ENCODE measurements at places on chromosomes 12 and 14.

DNA sequence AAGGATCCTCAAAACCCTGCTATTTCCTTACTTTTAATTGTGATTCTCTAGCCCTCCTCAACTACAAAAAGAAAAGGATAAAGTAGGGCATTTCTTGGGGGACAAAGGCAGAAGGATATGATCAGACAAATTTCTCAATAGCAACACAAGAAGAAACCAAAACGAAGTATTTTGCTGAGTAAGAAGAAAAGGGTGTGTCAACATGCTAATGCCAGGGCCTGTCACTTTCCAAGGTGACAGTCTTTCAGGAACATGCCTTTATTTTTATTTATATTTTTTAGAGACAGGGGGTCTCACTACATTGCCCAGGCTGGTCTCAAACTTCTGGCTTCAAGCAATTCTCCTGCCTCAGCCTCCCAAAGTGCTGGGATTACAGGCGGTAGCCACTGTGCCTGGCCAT, 39.8 kb downstream of the CBX5 start:
- no peak for DNase-seq

DNA sequence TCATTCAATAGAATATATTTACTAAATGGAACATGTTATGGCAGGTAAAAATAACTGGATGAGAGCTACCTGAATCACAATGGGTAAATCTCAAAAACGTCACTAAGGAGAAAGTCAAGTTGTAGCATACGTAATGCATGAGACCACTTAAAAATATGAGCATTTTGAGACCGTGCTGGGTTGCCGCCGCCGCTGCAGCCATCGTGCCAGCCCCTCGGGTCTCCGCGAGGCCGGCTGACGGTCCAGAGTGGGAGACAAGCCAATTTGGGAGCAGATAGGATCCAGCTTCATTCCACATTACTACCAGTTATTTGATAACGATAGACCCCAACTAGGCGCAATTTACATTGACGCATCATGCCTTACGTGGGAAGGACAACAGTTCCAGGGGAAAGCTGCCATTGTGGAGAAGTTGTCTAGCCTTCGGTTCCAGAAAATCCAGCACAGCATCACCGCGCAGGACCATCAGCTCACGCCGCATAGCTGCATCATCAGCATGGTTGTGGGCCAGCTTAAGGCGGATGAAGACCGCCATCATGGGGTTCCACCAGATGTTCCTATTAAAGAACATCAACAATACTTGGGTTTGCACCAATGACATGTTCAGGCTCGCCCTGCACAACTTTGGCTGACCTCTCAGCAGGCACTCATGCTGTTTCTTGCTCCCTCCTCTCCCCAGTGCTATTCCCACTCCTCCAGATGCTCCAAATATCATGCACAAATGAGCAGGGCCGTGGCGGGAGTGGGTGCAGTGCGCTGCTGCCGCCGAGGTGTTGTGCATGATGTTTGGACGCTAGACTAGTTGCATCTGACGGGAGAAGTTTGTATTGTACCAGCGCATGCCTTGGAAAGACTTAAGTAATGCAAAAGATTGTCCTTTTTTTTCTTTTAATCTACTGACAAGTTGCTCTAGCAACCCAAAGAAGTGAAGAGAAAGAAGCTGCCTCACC, 6.3 kb upstream of the BRMS1L start:
- no peak for DNase-seq

GRCh38 chr12:79451978-79452377, 238.8 kb downstream of the PAWR start:
- peak; percentile 99 for DNase-seq

DNA sequence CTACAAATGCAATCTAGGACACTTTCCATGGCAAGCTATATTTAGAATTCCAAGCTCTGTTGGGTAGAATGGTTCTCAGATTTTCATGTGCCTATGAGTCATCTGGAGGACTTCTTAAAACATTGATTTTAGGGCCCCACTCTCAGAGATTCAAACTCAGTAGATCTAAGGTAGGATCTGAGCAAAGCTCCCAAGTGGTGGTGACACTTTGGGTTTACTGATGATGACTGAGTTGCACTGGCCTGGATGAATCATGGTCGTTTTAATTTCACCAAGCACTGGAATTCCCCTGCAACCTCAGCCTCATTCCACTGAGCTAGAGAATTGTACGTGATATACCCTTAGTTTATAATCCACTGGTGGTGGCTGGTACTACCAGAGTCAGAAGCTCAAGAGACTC, 86.5 kb downstream of the PPM1H start:
- DNase-seq = no peak
